HFFc6 (cell line): ENCODE measurements at places on chromosomes 13 and 19. TPM values are rescaled to one million over a fixed set of nuclear protein-coding genes. Genes with fewer than 3 reads are reported as not detected.

Gene PTPRH
- total RNA-seq: 0.40 to 0.48 TPM (median 0.45 TPM) in 3 replicates

Gene ZNF8
- total RNA-seq: 3.7 to 4.4 TPM (median 4.0 TPM) in 3 replicates

Gene NLRP7
- total RNA-seq: not detected in 3 replicates

Gene GRIN3B
- total RNA-seq: 0.35 to 0.48 TPM (median 0.45 TPM) in 3 replicates

Gene METTL21C
- not detected in 3 replicates for total RNA-seq

Gene ZNF865
- total RNA-seq: 13.8 and 14.8 TPM in 2 replicates

Gene KLF12
- 21.6 to 28.2 TPM (median 23.1 TPM) in 3 replicates for total RNA-seq

Gene CFAP97D2
- total RNA-seq: not detected in 3 replicates

Gene CGB5
- not detected in 3 replicates for total RNA-seq
